ENCODE measurements at places on chromosomes 12 and 14.

GRCh38 chr14:50603565-50603964 lies 43.6 kb downstream of the ATL1 start:
- DNase-seq: no peak

DNA sequence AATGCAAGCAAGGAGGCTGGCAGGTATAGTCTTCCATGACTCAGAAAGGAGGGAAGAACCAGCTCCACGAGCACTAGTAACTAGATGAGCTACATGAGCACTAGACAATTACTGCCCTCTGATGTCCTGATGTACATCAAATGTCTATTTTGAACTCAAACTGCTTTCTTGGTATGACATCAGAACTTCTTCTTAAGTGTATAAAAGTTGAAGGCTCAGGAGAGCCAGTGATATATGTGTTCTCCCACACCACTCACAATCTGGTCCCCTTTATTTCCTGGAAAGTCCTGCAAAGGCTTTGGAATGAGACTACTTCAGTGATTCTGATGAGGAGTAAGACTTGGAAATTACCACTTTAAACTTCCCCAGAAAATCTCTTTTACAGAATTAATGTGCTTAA lies 18.5 kb upstream of the DHRS7 start:
- DNase-seq: no peak

DNA sequence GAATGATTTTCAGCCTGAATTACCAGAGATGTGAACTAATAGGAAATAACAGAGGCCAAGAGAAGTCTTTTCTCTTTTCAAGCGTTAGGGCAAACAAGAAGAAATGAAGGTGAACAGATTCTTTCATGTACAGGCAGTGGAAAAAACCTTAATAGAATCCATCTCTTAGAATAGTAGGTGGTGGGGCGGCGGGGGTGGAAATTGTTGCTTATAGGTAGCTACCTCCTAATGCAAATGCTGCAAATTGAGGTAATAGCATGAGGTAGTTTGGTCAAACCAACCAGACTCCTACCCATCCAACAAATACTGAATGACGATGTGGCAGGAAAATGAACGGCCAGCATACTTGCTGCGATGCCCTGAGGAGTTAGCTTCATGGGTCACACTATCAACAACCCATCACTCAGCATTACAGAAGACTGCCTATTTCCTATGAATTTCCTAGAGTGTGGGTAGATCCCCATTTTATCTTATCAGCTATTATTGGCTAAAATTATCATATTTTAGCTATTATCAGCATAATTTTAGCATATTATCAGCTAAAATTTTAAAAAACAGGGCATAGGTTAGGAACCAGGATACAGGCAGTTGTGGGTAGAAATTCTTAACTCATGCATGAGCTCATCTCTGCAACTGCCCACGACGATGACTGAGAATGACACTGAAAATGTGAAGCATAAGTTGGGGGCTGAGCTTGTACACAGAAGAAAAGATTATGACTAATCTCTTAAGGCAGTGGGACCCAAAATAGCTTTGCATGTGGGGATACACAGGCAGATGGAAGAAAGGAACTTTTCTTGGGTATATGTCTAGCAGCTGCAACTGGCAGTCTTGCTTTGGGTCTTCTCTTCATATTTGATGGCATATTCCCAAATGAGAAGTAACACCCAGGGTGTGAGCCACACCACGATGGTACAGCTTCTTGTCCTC lies 68.7 kb downstream of the NIN start:
- DNase-seq: no peak

DNA sequence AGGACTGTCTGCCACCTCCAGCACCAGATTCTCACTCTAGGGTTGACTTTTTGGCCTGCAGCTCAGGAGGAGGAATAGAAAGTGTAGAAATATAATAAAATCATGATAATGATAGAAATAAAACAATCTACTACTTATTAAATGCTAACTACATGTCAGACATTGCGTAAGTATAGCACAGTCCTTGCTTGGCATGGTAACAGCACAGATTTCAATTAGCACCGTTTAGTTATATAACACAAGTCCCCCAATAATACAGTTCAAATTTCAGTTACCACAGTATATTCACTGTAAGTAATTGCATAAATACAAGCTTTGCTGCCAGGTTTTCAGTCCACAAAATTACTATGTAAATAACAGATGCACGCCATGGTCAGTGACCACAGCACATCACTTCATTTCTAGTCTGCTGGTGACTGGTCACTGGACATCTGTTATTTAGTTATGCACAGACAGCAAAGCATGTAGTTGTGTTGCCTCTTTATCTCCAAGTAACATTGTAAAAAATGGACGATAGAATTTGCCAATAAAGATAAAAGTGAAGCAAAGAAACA lies 6.5 kb upstream of the GLT8D2 start:
- no peak for DNase-seq

DNA sequence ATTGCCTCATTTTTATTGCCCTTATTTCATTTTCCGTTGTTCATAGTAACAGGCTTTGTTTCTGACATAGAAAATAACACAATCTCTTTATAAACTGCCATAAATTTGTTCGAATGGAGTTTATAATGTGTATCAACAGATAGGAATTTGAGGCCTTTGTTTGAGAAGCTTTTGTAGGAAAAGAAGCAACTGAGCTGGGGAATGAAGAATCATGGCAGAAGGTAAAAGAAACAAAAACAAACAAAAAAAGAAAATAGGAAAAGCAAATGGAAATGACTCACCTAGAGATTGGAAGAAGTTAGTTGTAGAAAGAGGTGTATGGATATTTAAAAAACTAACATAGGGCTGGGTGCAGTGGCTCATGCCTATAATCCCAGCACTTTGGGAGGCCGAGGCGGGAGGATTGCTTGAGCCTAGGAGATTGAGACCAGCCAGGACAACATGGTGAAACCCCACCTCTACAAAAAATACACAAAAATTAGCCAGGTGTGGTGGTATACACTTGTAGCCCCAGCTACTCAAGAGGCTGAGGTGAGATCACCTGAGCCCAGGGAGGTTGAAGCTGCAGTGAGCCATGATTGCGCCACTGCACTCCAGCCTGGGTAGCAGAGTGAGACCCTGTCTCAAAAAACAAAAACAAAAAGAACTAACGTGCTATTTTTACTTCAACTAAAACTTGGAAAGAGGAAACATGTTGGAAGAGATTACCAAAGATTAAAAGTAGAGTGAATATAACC lies 523 bp upstream of the REP15 start:
- no peak for DNase-seq

- no peak for DNase-seq
Measured at GRCh38 chr12:34291001-34291400, 268.7 kb downstream of the ALG10 start.

DNA sequence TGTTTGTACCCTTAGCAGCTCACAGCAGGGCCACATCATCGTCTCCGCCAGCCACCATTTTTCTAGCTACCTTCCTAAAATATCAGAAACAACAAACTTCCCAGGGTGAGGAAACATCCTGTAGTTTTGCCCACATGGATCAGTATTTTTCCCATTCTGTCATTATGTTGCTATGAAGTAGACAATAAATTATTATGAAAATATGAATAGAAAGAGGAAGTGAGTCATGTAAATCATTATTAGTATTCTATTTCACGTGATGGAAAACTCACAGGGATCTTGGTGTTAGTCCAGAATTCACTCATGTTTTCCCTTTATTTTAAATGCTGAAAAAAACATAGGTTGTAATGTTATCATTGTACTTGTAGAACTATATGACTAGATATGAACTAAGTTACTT lies 319.4 kb downstream of the SYT1 start:
- no peak for DNase-seq

DNA sequence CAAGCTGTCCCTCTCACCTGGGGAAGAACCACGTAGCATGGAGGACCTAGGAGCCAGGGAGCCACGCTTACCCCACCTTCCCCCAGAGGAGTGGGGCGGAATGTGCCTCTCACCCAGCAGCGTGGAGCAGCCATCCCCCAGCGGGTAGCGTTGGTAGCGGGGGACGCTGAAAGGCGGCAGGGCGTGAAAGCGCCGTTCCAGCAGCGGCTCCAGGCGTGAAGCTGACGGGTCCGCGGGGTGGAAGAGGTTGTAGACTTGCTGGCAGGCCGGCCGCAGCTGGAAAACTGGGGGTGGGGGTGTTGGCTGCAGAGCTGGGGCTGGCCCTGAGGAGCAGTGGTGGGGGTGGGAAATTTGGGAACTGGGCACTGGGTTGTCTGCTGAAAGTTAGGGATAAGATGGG lies 11.9 kb downstream of the ARL6IP4 start:
- no peak for DNase-seq

DNA sequence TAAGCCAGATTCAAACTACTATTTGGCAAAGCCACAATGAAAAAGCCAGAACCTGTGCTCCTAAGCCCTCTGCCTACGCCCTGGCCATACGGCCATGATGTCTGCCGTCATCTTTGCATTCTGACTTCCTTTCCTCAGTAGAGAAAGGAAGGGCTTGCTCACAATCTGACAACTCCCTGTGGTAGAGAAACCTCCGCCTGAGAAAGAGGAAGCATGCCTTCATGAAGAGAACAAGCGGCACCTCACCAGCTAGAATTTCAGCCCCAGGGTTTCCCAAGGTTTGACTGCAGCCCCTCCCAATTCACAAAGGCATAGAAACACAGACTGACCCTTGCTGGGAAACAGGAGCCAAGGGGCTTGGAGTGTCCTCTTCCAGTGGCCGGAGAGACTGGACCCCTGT lies 25.7 kb downstream of the TEP1 start:
- no peak for DNase-seq

GRCh38 chr14:38847161-38847560 lies 255.9 kb downstream of the SEC23A start:
- DNase-seq: no peak

GRCh38 chr14:53452005-53452673 lies 299.0 kb upstream of the DDHD1 start:
- no peak for DNase-seq

GRCh38 chr12:89848732-89849131 lies 140.1 kb upstream of the ATP2B1 start:
- no peak for DNase-seq

DNA sequence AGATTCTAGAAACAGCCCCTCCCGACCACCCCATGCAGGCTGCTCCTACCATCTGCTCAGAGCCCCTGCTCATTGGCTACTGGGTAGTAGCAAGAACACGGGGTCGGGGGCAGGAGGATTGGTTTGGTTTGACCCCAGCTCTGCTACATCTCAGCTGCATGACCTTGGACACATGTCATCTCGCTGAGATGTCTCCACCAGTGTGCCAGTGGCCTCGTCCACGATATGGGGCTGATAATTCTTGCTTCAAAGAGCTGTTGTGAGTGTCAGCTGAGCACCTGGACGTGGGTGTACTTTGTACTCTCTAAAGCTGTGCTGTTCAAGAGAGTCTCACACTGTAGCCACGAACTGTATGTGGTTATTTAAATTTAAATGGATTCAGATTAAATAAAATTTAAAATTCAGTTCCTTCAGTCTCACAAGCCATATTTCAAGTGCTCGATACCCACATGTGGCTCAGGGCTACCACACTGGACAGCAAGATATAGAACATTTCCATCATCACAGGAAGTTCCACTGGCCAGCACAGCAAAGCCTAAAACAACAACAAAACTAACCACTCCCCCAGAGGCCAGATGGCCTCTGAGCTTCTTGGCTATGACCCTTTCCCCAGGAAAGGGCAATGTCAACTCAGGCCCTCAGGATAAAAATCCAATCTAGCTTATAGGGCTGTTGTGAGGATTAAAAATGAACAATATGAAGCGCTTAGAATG lies 18.6 kb downstream of the LTBP2 start:
- DNase-seq: no peak

- DNase-seq: no peak
Measured at GRCh38 chr12:120738252-120739030, 12.8 kb downstream of the ACADS start.

GRCh38 chr12:117038023-117038680 lies 61.1 kb downstream of the TESC start:
- DNase-seq: no peak

- no peak for DNase-seq
Measured at GRCh38 chr12:53726946-53727309, 324 bp downstream of the CALCOCO1 start.

- no peak for DNase-seq
Measured at GRCh38 chr14:94857950-94858349, 88.0 kb upstream of the GSC start.

- DNase-seq: no peak
Measured at GRCh38 chr14:97779140-97779539, 982.0 kb downstream of the VRK1 start.

GRCh38 chr14:105028251-105028927 lies 7.5 kb upstream of the CDCA4 start:
- DNase-seq: no peak

DNA sequence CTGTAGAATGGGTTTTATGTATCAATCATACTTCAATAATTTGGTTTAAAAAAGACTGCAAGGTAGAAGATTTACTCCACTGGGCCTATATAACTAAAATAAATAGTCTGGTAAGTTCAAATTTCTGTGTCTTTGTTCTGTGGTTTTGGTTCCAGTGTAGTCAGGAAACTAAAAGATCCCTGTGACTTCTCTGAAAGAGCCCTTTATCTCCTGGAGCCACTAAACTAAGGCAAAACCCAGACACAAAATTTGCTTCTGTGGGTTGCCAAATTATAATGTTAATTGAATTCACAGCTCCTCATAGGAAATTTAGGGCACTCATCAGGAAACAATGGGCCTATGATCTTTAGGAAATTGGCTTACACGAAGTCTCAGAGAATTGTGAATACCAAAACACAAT lies 1038.4 kb downstream of the GALC start:
- DNase-seq: no peak

GRCh38 chr12:19794116-19794515 lies 354.8 kb downstream of the AEBP2 start:
- DNase-seq: no peak

- no peak for DNase-seq
Measured at GRCh38 chr12:2212971-2213869, 160.4 kb downstream of the CACNA1C start.

All from amniotic stem cell (primary cell).